ENCODE measurements at places on chromosomes 4 and X. TPM values are rescaled to one million over a fixed set of nuclear protein-coding genes. Genes with fewer than 3 reads are reported as not detected.

DNA sequence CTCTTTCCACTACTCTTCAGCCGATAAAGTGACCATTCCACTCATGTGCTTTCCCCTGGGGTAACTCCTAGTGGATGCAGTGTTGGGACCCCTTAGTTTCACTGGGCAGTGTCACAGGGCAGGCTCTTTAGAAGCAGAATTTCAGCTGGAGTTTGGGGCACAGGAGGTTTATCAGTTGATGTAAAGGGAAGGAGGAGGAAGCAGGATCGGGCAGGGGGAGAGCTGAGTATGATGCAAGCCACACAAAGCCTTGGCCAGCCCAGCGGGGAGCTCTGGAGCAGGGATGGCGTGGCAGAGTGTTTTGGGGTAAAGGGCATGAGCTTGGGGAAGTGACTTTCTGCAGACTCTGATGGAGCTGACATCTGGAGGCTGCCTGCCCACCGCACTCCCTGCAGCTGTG, 19.3 kb downstream of the WDR13 start:
- no peak for DNase-seq

BEX3 gene
- polyA plus RNA-seq, result 0.36 TPM

SCRG1 gene
- 0.54 TPM for polyA plus RNA-seq

ADH7 gene
- polyA plus RNA-seq, result not detected

RENBP gene
- polyA plus RNA-seq, result 0.59 TPM

Data from GM12878 (cell line).